ENCODE measurements at places on chromosomes 16 and 17.

DNA sequence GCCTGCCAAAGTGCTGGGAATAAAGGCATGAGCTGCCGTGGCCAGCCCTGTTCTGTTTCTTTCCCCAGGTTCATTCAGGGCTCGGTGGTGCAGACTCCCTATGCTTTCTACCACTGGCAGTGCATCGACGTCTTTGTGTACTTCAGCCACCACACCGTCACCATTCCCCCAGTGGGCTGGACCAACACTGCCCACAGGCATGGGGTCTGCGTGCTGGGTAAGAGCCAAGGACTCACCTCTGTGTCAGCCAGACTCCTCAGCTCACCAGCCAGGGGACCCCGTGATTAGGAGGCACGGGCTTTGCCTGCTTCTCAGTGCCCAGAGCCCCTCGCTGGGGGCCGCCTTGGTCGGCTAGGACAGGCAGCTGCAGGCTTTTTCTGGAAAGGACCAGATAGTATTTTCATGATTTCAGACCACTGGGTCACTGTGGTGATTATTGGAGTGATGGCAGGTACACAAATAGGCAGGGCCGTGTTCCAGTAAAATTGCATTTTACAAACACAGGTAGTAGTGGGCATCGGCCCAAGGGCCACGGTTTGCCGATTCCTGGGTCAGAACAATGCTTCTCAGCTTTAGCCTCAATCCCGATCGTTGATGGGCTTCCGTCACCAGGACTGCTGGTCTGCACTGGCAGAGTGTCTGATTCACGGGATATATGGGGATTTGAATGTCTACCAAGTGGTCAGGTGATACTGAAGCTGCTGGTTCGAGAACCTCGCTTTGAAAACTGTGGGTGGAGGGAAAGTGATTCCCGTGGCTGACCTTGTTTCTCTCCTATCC, 5.0 kb downstream of the ENGASE start:
- no peak for DNase-seq

DNA sequence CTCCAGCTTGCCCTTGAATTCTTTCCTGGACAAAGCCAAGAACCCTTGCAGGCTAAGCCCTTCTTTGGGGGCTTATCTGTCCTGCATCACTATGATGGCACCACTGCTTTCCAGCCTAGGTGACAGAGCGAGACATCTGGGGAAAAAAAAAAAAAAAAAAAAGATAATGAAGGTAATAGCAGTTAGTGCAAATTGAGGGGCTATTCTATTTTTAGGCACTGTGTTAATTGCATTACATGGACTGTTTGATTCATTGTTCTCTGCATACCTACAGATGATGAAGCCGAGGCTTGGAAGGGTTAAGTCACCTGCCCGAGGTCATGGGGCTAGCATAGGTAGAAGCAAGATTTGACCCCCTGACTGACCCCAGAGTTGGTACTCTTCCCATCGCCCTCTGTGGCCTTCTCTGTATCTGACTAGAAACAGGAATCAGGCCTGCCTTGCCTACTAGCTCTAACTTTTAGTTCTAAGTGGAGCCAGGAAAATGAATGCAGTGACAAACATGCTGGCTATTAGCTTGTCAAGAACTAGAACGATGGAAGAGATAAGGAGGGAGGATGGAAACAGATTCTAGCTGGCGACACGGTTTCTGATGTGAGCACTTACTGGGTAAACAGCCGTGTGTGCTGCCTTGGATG, 312.1 kb downstream of the SNX29 start:
- DNase-seq: no peak

- no peak for DNase-seq
Observed at GRCh38 chr17:78722246-78722761, 59.8 kb downstream of the CYTH1 start.

DNA sequence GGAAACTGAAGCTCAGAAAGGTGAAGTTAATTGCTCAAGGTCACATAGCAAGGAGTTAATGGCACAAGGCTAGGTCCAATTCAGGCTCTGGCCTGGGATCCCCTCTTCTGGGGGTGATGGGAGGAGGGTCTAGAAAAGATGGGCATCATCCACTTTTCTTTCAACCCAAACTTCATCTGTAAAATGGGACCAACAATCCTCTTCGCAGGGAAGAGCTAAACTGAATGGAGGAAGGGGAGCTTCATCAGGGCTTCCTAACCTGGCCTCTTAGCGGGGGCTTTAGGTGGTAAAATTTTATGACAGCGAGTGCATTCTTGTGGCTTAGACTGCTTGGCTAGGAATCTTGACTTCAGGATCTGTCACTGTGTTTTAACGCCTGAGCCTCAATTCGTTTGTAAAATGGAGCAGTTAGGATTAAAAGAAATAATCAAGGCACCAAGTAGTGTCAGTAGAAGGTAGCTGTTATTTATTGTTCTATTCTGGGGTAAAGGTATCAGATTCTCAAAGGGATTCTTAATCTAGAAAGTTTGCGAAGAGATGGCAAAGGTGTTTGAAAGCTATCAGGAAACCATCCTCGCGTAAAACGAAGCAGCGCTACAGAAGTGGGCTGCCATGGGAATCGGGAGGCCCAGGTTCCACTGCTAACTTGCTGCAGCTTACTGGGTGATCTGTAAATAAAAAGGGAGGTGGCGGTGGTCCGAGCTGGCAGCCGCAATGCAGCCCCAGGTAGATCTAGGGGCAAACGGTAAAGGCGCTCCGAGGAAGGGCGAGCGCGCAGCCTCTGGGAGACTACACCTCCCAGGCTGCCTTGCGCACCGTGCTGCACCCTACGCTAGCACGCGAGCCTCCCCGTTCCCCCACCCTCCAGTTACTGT, 1.5 kb upstream of the SRCAP start:
- DNase-seq: no peak

DNA sequence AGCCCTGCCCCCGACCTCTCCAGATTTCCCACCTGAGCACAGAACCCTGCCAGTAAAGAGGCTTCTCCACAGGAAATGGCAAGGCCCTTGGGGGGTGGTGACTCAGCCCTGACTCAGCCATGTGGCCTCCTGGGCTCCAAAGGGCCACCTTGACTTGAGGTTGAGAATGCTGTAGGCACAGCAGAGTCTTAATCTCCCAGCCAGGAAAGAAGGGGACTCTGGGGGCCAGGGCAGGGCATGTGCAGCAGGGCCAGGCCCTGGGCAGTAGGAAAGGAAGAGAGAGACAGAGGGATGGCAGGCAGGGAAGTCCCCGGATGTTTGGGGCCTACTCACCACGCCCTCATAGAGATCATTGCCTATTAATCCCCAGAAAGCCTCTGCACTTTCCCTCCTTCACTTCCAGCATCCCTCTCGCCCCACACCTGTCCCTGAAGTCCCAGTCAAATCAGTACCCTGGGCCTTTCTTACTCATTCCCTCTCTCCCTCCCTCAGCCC, 4.8 kb upstream of the ITGA3 start:
- peak; percentile 61 for DNase-seq

DNA sequence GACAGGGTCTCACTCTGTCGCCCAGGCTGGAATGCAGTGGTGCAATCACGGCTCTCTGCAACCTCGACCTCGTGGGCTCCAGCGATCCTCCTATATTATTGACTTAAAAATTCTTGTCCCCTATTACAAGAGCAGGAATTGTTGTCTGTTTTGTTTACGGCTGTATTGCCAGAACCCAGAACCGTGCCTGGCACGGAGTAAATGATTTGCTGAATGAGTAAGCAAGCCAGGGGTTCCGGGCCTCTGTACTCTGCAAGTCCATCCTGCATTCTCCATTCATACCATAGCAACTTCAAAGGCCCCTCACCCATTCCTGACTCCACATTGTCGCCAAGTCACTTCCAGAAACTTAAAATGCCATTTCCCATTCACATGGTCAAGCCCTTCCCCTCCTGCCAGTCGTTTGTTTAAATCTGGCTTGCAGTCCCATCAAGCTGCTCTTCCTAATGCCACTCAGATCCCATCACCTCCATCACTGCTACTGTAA, 6.9 kb downstream of the ADCY9 start:
- DNase-seq: no peak

GRCh38 chr17:29060475-29060874, 17.5 kb downstream of the PIPOX start:
- DNase-seq: no peak

DNA sequence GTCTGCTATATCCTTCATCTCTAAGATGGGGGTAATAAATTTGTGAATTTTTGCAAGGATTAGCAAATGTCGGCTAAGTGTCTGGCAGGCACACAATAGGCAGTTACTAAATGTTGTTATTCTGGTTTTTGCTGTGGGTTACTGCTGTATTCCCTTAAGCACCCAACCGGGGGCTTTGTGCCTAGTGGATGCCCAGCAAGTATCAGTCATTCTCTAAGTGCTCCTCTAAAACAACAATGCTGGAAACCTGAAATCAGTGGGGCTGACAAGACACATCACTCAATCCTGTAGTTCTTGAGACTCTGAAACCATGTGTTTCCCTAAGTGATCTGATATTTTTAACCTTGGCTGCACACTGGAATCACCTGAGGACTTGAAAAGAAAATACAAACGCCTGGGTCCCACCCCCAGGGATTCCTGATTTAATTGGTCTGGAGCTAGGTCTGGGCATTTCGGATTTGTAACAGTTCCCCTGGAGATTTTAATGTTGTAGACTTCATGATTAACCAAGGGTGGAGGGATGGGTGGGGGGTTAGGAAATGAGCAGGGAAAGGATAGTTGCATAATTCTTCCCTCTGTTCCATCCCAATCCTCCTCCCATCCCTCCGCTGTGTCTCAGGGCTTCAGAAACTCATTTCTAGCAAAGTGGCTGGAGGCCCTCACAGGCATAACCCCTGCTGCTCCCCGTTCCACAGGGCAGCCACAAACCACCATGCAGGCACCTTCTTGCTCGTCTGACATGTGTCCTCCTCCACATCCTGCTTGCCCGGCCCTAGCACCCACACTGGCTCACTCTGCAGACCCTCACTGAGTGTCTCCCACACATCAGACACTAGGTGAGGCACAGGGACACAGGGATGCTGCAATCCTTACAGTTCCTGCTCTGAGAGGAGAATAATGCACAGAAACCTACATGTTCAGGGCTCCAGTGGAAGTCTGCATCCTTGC, 61.7 kb upstream of the LYRM9 start:
- DNase-seq: no peak

DNA sequence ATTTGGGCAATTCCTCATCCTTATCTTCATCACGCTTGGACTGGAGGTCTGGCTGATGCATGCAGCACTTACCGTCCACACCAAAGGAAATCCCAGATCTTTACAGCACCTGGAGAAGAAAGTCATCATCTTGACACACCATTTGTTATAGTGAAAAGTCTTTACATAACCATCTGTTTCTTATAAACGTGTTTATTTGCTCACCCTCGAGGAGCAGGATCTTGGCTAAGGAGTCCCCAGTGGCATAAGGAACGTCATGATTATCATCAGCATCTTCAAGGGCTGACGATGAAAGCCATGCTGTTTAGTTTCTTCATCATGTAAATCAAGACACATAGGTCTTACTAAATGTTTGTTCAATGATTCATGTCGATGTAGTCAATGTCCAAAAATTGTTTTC, 248.8 kb upstream of the ELAC2 start:
- no peak for DNase-seq

DNA sequence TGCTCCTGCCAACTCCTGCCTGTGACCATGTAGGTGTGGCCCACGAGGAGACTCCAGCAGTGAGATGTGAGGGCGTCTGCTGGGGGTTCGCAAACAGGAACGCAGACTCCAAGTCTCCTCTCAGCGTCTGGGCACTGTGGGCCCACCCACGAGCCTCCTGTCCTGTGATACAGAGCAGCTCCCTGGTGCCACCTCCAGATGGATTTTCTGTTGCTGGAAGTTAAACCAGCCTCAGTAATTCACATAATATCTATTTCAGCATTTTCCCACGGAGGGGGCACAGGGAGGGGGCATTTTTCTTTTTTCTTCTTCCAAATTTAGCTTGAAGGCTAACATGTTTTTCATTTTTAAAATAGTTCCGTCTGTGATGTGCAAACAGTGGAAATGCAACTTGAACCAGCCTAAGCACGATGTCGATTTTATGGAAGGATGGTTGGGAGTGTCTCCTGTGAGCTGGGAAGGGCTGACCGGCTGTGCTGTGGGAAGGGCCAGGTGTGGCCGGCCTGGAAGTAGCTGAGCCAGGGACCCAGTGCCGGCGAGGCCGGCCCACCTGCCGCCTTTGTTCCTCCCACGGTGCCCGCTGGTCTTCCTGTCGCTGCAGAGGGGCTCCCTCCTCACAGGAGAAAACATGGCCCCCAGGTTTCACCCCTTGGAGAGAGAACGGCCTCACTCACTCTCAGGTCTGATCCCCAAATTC, 3.9 kb upstream of the RAB40B start:
- no peak for DNase-seq

DNA sequence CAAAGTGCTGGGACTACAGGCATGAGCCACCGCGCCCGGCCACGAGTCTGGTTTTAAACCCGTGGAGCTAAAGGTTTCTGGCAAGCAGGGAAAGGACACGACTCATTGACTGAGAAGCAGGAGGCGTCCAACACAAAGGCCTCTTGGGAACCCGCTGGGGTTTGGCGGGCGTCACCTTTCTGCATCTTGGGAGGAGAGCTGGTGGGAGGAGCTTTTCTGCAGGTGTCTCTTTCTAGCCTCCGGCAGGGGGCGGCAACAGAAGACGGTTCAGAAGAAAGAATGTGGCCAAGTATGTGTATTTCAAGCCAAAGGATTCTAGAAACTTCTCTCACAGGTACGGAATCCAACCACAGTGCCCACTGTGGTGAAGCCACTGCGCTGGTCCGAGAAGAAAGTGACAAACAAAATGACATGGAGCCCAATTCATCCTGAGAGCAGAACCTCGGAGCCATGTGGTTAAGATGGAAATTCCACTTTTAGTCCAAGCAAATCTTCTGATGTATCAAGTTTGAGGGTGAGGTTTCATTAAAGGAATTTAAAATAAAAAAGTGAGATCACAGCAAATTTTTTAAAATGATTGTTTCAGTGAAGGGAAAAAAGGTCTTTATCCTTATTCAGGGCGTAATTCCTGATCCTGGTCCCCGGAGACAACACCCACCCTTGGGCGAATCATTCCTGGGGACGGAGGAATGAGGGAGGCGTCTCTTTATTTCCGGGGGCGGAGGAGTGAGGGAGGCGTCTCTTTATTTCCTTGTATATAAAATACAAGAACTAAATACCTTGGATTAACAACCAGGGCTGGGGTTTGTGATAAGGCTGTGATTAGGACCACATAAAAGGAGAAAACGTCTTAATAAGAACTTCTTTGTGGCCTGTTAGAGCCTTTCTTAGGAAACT, 97.6 kb downstream of the MRM3 start:
- DNase-seq: peak; percentile 27

All from stimulated activated CD8-positive, alpha-beta memory T cell treated with anti-CD3 and anti-CD28 coated beads, Interleukin-2, amount 100 ng/mL, for 48 hours (primary cell).